Stimulated activated CD4-positive, alpha-beta T cell treated with anti-CD3 and anti-CD28 coated beads, Interleukin-2, amount 100 ng/mL, for 24 hours (primary cell): ENCODE measurements at places on chromosomes 13 and 19.

GRCh38 chr13:94666065-94666464 is 46.3 kb downstream of the SOX21 start:
- DNase-seq = no peak

- DNase-seq = no peak
Observed at GRCh38 chr13:43284162-43284561, 260.8 kb downstream of the DNAJC15 start.

- DNase-seq = no peak
Observed at GRCh38 chr13:89923736-89924135, 1423.8 kb upstream of the MIR17HG start.

DNA sequence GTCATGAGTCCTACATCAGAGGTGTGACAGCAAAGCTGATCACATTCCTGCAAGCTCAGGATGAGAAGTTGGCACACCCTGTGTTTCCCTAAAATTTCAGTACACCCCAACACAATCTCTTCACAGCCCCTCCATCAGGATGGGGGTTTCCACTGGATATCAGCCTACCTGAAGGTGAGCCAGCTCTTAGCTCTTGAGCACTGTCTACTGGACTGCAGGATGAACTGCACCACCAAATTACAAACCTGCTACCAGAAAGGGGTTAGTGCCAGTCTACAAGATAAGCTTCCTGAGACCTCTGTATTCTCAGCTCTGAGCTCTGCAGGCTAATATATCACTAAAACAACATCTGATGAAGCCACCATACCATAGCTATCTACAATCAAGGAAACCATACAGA is 1616.2 kb upstream of the SPRY2 start:
- no peak for DNase-seq

GRCh38 chr13:24254146-24254841 is 55.1 kb upstream of the C1QTNF9 start:
- DNase-seq = peak; percentile 60

DNA sequence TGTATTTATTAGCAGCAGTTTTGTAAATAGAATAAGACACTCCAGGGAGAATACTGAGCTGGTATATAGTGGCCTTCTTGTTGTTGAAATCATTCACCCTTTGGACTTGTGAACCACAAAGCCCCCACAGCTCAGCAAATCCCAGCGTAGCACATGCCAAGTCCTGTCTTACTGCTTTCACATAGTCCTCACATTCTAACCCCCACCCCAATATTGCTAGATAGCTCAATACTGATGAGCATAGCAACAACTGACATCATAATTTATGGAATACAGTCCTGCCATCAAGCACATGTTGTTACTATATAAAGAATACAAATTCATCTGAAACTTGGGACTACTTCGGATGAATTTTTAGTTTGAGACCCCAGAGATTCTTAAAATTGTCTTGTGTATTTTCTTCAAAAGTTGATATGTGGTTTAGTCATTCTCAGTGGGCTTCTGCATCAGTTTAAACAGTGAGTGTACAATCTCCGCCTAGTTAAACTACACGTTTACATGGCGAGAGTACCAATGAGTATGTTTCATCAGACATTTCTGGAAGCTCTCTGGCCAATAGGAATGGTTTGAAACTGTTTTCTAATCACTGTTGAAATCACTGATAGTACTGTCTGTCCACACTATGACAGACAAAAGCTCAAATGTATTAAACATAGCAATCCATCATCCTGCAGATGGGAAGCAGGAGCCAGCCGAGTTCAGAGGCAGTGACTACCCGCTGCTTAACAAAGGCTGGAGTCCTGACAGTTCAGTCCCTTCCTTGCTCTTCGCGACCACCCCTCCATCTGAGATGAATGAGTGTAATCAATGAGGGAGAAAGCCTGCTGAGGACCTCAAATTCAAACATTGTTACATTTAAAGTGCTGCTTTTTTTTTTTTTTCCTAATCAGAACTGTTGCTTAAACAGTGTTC is 15.2 kb downstream of the DACH1 start:
- no peak for DNase-seq

- no peak for DNase-seq
Observed at GRCh38 chr19:44850641-44851109, 4.6 kb downstream of the NECTIN2 start.

DNA sequence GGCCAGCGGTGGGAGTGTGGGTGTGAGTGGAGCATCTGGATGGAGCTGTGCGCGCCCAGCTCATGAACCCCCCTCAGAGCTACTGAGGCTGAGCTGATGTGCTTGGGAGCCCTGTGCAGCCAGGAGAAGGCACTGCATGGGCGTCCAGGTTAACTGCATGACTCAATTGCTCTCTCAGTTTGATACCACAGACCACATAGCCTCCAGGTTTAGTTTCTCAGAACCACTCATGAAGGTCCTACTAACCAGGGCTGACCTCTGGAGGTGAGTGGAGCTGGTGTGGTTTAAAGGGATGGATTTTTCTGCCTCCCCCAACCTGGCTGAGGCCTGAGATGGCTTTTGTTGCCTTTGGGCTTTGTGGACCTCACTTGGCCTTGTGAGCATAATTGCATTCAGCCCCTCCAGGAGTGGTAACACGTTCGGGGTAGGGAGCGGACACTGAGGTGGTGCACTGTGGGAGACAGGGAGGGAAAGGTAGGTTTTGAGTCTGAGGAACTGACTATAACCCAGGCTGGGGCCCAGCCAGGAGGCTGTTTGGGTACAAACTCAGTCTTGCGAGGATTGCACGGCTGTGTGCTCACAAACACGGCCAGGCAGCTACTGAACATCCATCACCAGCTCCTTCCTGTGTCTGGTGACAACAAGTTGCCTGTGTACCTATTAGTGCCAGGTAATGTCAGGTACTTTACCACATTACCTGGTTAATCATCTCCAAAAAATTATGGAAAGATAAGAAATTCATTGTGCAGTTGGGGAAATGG is 97.5 kb downstream of the RGCC start:
- DNase-seq = peak; percentile 31
